ENCODE measurements at places on chromosomes 4 and X.

DNA sequence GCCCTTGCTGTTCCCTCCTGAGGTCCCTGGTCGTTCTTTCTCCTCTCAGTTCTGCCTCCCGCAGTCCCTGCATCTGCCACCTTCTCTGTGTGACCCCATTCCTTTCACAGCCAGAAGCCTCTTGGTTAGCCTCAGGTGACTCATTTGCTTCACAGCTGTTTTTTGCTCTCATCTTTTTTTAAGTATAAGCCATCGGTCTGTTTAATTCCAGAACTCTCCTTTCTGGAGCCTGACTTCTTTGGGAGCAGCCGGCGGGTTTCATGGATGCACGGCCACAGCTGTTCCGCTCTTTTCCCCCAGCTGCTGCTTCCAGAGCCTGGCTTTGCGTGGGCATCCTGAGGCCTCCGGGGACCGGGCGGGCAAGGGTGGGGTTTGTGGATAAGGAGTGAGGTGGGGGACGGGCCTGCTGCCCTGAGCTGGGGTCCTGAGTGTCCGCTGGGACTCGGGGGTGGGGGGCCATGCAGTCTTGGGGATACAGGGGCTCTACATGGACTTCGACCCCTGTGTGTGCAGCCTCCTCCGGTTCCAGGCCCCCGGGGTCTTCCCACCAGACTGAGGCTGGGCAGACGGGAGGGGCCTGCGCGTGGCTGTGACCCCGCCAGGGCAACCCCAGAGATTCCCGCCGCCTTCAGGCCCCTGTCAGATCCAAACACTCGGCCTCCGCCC lies 46.7 kb downstream of the PCGF3 start:
- DNase-seq: no peak

GRCh38 chr4:52376132-52376704 lies 282.9 kb downstream of the USP46 start:
- no peak for DNase-seq

GRCh38 chrX:33053001-33053400 lies 158.3 kb downstream of the DMD start:
- DNase-seq: no peak

- no peak for DNase-seq
These were observed 105.9 kb downstream of the SLC10A7 start for GRCh38 chr4:146415829-146416228.

- DNase-seq: no peak
These were observed 9.1 kb downstream of the CHRDL1 start for GRCh38 chrX:110786486-110786885.

DNA sequence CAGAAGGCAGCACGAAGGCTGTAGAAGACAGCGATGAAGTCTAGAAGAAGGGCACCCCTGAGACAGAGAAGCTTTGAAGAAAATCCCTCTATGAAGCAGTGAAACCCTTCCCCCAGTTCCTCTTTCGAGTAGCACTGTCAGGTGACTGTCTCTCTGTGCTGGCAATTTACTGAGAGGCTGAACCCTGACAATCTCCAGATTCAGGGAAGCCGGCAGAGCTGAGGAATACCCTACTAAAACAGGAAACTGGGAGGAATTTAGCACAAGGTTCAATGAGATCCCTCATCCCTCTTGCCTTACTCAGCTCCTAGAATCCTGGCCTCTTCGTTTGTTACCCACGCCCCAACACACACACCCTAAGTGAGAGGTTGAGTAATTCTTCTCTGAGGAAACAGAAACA lies 239.7 kb upstream of the NOCT start:
- DNase-seq: no peak

GRCh38 chrX:137482136-137482535 lies 83.8 kb upstream of the ZIC3 start:
- DNase-seq: no peak

- no peak for DNase-seq
These were observed 53.1 kb downstream of the USP11 start for GRCh38 chrX:47285836-47286320.

DNA sequence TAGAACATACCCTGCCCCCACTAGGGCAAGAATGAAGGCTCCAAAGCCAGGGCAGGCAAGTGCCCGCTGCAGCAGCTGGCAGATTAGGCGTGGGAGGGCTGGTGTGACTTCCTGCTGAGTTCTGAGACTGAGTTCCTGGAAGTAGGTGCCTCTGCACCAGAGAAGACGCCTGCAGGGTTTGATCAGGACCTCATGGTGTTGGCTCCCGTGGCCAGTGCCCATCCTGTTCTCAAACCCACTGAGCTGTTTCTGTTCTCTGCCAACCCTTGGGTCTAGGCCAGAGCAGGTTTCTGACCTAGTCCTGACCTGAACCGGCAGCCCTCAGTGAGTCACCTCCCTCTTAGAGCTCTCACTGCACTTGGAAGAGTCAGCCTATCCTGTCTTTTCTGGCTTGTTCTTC lies 220.7 kb downstream of the HS6ST2 start:
- DNase-seq: no peak

- no peak for DNase-seq
These were observed 158.2 kb upstream of the DDIT4L start for GRCh38 chr4:100348473-100348872.

- no peak for DNase-seq
These were observed 1.7 kb downstream of the SPRY1 start for GRCh38 chr4:123398066-123398852.

GRCh38 chr4:107774681-107775080 lies 50.1 kb upstream of the SGMS2 start:
- DNase-seq: no peak
